ENCODE measurements at places on chromosomes 5 and 9.

GRCh38 chr9:98978231-98978681 is 34.5 kb downstream of the COL15A1 start:
- DNase-seq = no peak

- DNase-seq = peak; percentile 67
Observed at GRCh38 chr5:6837519-6838110, 124.4 kb downstream of the TENT4A start.

- no peak for DNase-seq
Observed at GRCh38 chr5:14783691-14784090, 87.9 kb downstream of the ANKH start.

DNA sequence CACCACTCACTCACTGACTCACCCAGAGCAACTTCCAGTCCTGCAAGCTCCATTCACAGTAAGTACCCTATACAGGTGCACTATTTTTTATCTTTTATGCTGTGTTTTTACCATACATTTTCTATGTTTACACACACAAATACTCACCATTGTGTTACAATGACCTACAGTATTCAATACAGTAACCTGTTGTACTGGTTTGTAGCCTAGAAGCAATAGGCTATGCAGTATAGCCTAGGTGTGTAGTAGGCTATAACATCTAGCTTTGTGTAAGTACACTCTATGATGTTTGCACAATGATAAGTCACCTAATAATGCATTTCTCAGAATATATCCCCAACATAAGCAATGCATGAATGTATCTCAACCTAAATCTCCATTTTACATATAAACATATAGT is 541.1 kb downstream of the NR2F1-AS1 start:
- no peak for DNase-seq

- no peak for DNase-seq
Observed at GRCh38 chr9:85310573-85310972, 431.2 kb downstream of the AGTPBP1 start.

GRCh38 chr9:127611899-127612790 is at the start of gene STXBP1:
Gene STXBP1, plus strand, starts transcription at chr9:127612277. Its CDS starts 127 bp downstream, at chr9:127612404.
- peak; percentile 95 for DNase-seq

GRCh38 chr5:124341066-124341858 is 405.2 kb downstream of the ZNF608 start:
- no peak for DNase-seq

GRCh38 chr9:107316795-107317661 is 33.9 kb downstream of the RAD23B start:
- DNase-seq = no peak

DNA sequence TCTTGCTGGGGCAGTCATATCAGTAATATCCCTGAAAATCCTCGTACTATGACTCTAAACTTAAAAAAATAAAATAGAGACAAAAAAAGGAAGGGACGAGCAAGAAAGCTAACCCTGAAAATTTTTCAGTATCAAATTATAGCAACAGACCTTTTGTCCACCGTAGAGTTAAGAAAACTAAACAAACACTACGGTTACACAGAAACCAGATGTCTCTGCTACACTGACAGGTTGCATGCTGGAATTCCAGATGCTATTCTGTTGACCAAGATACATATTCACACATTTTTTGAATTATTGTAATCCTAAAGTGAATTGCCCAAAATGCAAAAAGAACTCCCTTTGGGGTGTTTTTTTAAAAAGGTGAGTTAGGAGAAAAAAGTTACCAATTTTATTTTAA is 66.9 kb upstream of the SELENOP start:
- DNase-seq = no peak

DNA sequence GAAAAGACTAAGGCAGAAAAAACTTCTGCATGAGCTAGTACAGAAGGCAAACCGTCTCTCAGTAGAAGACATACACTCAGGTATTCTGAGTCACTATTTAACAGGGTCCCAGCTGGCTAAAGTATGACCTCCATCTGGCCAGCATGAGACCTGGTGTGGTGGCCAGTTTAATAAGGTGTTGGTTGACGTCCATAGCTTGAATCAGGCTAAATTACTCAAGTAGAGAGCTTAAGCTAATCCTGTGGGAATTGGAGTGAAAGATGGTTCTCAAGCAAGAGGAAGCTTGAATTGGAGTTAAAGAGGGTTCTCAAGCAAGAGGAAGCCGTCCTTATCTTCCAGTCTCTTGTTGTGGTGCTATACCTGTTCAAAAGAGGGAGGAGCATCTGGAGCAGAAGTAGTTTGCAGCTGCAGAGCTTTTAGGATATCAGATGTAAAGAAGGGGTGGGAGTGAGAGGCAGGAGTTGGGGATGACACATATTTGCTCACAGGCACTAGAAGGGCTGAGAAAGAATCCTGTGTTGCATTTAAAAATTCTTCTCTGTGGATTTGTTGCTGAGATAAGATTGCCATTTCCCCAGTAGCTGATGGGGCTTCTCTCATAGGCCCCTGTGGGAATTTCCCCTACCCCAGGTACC is 136.1 kb upstream of the RUSC2 start:
- no peak for DNase-seq

- no peak for DNase-seq
Observed at GRCh38 chr5:13378091-13378490, 566.4 kb downstream of the DNAH5 start.

DNA sequence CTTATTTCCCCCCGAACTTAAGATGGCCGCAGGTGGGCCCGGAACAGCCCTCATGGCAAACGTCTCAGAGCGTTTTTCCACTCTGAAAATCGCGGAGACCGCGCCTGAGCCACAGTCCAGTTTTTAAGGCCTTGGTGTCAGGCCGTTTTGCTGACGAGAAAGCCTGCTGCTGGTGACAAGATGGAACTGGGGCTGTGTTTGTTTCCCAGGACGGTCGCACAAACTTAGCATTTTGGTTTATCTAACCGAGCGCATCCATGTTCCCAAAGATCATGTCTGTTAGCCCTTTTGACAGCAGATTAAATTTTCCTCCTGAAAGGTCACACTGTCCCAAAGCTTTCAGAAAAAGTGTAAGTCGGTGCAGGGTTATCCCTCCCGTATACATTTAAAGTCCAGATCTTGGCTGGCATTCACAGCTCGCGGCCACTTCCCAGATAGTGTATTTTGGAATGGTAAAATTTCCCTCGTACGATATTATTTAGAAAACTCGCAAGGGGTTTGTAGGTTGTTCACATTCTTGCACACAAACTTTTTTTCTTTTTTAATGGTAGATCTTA is 812 bp downstream of the SREK1 start:
- no peak for DNase-seq

DNA sequence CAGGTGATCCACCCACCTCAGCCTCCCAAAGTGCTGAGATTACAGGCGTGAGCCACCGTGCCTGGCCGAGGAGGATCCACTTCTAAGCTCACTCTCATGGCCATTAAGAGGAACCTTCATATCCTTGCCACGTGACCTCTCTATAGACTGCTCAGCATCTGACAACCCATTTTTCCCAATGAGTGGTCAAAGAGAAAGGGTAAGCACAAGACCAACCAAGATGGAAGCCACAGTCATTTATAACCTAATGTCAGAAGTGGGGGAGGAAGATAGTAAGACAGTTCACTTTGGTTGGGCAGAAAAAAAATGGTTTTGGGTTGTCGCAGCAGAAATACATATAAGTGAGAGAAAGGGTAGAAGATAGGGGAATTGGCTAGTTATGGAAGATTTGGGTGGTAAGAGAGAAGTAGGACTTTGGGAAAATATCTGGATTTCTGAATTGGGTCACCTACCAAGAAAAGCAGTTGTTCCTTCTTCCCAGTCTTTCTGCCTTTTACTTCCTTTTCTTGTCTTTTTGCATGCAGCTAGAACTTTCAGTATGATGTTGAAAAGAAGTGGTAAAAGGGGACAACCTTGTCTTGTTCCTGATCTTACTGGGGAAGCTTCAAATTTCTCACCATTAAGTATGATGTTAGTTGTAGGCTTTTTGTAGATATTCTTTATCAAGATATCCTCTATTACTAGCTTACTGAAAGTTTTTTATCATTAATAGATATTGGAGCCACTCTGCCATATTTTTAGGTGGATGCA is 15.6 kb downstream of the SNX2 start:
- DNase-seq = no peak

GRCh38 chr5:122141751-122142150 is 12.4 kb downstream of the ZNF474 start:
- no peak for DNase-seq

- DNase-seq = no peak
Observed at GRCh38 chr9:75699625-75700251, 190.7 kb upstream of the PCSK5 start.

DNA sequence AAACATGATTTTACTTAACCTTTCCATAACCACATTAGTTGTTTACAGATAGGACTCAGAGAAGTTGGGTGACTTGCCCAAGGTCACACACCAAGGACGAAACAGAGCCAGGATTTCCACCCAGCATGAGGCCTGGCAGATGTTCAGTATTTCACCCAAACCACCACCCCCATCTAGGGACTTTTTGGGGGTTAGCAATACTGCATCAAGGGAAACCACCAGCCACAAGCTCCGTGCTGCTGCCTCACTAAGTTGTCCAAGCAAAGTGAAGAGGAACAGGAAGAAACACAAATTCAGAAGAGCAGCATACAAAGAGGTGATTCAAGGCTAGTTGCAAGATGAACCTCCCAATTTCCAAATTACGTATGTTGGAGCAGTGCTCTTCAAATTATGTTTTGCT is 219.6 kb upstream of the RORB start:
- peak; percentile 64 for DNase-seq

GRCh38 chr5:60886158-60886557 is 42.1 kb upstream of the ELOVL7 start:
- no peak for DNase-seq

GRCh38 chr9:27151693-27152404 is 42.8 kb downstream of the TEK start:
- DNase-seq = no peak

DNA sequence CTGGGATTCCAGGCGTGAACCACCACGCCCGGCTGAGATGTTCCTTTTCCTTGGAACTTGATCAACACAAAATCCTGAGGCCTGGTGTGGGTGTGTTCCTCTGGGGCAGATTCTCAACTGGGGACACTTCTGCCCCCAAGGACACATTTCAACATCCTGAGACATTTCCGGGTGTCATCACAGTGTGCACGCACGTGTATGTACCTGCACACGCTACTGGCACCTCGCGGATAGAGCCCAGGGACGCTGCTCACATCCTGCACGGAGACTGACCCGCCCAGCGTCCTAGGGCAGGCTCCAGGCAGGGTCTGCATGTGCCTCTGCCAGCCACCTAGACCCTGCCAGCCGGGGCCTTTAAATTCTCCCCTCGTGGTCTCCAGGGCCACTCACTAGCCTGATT is 8.0 kb downstream of the SAPCD2 start:
- DNase-seq = no peak

GRCh38 chr5:149239917-149240316 is 31.7 kb upstream of the AFAP1L1 start:
- DNase-seq = no peak

DNA sequence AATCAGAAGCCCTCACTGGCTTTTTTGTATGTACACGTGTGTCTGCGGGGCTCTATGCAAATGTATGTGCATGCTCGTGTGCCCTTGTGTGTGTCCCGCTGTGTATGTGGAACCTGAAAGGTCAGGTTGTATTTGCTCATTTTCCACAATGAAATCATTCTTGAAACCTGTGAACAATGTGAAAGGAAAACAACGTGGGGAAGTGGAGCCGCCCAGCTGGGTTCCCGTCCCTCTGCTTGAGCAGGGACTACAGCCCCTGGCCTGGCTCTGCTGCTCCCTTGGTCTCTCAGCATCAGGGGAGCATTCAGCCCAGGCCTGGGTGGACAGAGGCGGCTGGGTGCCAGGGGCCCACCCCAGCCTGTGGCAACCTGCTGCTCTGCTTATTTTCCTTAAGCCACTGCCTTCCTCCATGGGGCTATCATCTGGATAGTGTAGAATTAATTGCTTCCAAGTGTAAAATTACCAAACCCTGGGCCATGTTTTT is 3.0 kb downstream of the ECSCR start:
- DNase-seq = peak; percentile 73

DNA sequence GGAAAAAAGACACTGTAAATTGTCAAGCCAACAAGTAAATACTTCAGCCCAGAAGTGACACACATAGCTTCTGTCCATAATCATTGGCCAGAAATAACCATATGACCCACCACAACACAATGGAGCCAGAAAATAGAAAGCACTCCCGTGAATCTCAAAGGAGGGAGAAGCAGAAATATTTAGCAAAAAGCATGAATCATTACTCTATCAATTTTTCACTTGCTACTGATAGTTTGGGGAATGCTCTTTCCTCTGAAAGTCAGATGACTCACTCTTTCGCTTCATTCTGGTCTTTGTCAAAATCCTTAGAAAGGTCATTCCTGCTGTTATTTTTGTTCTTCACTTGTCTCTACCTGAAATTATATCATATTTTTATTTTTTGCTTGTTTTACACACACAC is 312.6 kb downstream of the TMEM232 start:
- DNase-seq = no peak

DNA sequence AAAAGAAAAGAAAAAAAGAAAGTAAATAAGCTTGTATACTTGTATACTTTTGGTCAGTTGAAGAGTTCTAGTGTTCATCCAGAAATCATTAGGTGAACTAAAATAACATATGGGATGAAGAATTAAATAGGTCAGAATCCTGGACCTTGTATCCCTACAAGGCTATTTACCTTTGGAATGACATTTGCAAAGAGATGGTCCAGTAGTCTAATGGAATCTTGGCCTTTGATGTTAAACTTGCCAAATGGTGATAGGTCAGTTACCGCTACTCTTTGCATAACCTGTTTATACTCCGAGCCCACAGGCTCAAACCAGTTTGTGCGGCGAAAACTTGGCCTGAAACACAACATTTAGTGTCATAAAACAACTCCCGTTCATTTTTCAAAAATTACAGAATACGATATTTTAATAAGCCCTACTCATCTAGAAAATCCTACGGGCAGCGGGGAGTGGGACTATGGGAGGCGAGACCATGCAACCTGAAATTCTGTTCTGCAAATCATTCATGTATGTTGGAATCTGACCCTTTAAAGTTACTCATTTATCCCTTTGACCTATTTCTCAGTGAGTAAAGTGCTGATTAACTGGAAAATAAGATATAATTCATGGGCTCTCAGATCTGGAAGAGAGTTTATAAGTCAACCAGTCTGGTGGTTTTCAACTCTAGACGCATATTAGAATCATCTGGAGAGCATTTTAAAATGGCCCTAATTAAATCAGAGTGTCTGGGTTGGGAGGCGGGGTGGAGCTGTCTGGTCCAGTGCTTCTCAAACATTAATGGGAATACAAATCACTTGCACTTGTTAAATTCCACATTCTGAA is 38.6 kb downstream of the DMGDH start:
- no peak for DNase-seq

- DNase-seq = no peak
Observed at GRCh38 chr5:4883360-4883759, 256.8 kb upstream of the ADAMTS16 start.

GRCh38 chr5:75460532-75460931 is 50.9 kb downstream of the CERT1 start:
- DNase-seq = no peak

DNA sequence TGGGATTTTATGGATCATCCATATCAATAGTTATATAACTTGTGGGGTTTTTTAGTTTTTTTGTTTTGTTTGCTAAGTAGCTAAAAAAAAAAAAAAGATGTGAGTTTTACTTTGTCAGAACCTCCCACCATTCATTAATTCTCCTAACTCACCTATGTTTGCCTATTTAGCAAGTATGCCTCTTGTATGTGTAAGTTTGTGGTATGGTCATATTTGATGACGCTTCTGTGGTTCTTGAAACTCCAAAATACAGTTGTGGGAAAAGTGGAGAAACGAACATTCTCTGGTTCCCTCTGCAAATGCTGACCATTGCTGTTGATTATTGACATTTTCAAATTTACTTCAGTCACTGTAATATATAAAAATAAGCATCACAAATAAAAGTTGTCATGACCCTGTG is 75.7 kb downstream of the PBX3 start:
- no peak for DNase-seq

- no peak for DNase-seq
Observed at GRCh38 chr5:148732692-148733091, 78.4 kb upstream of the HTR4 start.

GRCh38 chr9:16315720-16316119 is 554.8 kb downstream of the BNC2 start:
- no peak for DNase-seq
